ENCODE measurements at places on chromosomes 12 and 14.

DNA sequence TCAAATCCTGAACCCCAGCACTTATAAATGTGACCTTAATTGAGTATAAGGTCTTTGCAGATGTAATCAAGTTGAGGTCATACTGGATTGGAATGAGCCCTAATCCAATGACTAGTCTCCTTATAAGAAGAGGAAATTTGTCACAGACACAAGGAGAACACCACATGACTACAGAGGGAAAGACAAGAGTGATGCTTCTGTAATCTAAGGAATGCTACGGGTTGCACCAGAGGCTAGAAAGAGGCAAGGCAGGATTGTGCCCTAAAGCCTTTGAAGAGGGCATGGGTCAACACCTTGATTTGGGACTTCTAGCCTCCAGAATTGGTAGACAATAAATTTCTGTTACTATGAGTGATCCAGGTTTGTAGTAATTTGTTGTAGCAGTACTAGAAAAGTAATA, 135.0 kb downstream of the FOXG1 start:
- no peak for DNase-seq

GRCh38 chr14:34640826-34641225, 10.9 kb upstream of the SNX6 start:
- no peak for DNase-seq

DNA sequence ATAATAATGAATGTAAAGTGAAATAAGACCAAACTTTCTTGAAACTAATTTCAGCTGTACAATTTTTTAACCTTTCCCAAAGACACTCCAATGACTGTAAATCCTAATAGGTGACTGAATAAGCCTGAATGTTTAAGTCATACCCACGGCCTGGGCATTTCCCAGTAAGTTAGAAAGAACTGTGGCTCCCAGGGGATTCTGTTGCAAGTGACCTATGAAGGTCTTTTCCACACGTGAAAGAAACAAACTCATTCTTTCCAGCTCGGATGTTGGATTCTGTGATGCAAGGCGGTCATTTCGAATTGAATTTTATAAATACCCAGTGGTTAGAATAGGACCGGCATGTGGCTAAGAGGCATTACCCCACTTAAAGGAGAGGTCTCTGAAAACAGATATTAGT, 1134.4 kb downstream of the GALC start:
- no peak for DNase-seq

GRCh38 chr12:62260733-62261683, 804 bp downstream of the USP15 start:
- peak; percentile 77 for DNase-seq

DNA sequence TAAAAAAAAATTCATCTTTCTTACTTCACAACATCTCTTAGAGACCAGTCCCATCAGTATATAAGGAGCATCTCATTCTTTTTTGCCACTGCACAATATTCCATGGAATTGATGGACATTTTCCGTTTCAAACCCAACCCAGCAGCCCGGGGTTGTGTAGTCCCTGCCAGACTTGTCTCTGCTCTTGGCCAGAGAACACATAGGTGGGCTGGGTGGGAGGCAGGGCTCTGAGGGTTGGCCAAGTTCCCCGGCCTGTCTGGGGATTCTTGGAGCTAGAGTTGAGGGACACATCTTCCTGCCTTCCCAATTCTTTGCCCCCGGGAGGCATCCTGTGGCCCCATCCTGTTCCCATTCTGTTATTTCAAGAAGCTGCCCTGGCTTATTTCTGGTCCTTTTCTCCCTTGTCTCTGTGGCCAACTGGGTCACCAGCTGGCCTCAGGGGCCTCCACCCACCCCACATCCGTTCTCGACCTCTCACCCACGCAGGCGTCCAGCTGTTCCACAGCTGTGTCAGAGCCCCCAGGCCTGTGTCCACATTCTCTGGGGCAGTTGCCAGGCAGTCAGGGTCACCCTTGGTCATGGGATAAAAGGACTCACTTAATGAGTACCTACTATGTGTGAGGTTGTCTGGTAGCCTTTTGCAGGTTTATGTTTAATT, 52.0 kb upstream of the CCDC63 start:
- no peak for DNase-seq

DNA sequence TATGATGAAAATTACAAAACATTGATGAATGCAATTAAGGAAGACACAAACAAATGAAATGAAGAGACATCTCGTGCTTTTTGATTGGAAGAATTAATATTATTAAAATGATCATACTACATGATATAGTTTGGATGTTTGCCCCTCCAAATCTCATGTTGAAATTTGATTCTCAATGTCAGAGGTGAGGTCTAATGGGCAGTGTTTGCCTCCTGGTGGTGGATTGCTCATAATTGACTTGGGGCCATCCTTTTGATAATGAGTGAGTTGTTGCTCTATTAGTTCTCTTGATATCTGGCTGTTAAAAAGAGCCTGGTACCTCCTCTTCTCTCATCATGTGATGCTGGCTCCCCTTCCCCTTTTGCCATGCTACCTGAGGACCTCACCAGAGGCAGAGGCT, 56.7 kb downstream of the CD163L1 start:
- no peak for DNase-seq

DNA sequence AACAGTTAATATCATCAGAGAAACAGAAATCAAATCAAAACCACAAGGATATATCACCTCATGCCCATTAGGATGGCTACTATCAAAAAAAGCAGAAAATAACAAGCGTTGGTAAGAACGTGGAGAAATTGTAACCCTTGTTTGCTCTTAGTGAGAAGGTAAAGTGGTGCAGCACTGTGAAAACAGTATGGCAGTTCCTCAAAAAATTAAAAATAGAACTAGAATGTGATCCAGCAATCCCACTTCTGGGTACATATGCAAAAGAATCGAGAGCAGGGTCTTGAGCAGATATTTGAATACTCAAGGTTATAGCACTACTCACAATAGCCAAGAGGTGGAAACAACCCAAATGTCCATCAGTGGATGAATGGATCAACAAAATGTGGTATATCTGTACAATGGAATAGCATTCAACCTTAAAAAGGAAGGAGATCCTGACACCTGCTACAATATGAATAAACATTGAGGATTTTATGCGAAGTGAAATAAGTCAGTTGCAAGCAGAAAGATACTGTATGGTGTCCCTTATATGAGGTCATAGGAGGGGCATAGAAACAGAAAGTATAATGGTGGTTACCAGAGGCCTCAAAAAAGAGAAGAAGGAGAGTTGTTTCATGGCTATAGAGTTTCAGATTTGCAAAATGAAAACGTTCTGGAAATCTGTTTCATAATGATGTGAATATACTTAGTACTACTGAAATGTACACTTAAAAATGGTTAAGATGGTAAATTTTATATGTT, 131.0 kb upstream of the EEA1 start:
- no peak for DNase-seq

- no peak for DNase-seq
Observed at GRCh38 chr14:55698051-55698450, 118.0 kb downstream of the KTN1 start.

DNA sequence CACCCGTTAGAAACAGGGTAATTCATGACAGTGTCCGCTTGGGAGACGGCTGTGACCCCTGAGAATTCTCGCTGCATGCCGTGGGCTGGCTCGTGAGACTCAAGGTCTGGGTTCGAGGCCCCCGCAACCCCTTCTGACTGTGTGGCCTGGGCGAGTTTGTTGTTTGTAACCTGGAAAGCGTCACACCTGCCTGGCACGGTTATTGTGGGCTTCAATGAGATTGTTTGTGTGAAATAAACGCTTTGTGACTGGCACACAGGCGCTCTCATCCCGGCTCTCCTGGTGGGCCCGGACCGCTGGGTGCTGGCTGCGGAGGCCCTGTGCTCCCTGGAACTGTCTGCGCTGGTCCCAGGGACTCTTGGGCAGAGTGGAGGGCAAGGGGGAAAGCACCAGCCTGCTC, 33.9 kb downstream of the MEG3 start:
- DNase-seq, result no peak

All from suppressor macrophage (primary cell).